Aorta (tissue), 5 donors: ENCODE measurements at places on chromosomes 6 and 20.

GRCh38 chr6:1770435-1770843, 160.7 kb downstream of the FOXC1 start:
- no peak for DNase-seq

- no peak for DNase-seq
These were observed 19.3 kb upstream of the WFDC2 start for GRCh38 chr20:45450097-45450818.

- DNase-seq: no peak
These were observed 568.4 kb downstream of the NKAIN2 start for GRCh38 chr6:124371974-124372475.

DNA sequence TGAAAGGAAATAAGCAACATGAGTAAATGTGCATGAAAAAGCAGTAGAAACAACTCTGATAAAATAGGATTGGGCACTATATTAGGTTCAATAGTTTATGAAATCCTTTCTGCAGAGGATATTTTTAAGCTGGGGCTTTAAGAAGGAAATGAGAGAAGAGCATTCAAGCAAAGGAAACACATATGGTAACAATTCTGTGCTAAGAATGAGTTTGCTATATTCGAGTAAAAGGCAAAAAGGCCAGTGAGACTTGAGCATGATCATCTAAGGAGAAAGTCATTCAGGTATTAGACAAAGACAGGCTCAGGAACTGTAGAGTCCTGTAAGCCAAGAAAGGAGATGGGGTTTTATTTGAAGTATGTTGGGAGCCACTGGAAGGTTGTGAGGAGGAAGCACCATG, 387.1 kb upstream of the FLRT3 start:
- no peak for DNase-seq

DNA sequence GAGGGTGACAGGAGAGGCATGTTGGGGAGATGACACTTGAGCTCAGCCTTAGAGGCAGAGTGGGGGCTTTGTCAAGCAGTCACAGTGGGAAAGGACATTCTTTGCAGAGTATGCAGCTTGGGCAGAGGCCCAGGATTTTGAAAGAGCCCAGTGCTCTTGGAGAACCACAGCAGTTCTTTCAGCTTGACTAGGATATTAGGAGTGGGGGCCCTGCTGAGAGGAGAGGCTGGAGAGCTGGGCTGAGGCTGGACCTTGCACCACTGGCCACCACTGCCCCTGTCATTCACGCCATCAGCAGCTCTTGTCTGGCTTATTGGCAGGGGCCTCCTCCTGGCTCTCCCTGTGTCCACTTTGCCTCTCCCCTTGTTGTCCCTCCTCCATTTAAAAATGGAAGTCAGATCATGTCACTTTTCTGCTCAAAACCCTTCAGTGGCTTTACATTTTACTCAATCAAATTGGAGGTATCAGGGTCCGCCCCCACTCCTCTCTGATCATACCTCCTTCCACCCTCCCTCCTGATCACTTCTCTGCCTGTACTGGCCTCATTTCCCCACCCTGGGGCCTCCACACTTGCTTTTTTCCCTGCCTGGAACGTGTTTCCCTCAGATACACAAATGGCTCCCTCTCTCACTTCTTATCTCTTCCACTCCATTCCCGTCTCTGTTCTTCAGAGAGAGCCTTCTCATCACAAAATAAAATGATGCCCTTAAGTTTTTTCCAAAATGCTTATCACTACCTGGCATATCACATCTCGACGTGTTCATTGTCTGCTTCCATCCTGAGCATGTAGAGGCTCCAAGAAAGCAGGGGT, 10.5 kb downstream of the MANBAL start:
- DNase-seq: no peak

- DNase-seq: no peak
These were observed 14.1 kb upstream of the ZSCAN12 start for GRCh38 chr6:28413681-28414080.

DNA sequence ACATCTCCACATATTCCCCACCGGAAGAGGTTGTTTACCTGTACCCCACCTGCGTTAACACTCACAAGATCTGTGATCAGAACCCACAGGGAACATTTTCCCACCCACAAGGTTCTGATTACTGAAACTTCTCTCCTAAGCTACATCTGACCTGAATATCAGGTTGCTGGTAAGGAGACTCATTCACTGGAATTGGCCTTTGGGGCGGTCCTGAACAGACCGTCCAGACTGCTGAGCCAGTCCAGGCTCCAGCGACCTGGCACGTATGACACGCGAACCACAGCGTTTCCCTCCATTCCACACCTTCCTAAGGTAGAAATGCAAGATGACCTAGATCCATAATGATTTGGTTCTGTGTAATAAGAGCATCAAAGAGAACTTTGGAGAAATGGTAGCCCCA, 9.8 kb downstream of the VGLL2 start:
- no peak for DNase-seq
